ENCODE measurements at places on chromosomes 3 and 15. TPM values are rescaled to one million over a fixed set of nuclear protein-coding genes. Genes with fewer than 3 reads are reported as not detected.

The SGO1 gene
- 13.8 TPM for total RNA-seq

The IL16 gene
- total RNA-seq, result 0.25 TPM

The ATP8B4 gene
- 0.69 TPM for total RNA-seq

The RNU5B-1 gene
- total RNA-seq, result not detected

The DZIP1L gene
- total RNA-seq, result 5.6 TPM

The TPRG1 gene
- total RNA-seq, result 0.21 TPM

The CHRFAM7A gene
- total RNA-seq, result 7.5 TPM

The AGTR1 gene
- 0.40 TPM for total RNA-seq

The CASR gene
- not detected for total RNA-seq
